ENCODE measurements at places on chromosomes 6 and 20. TPM values are rescaled to one million over a fixed set of nuclear protein-coding genes. Genes with fewer than 3 reads are reported as not detected.

Gene C6orf58
- total RNA-seq, result under 0.01 TPM

Gene EYA4
- total RNA-seq, result 16.6 TPM

Gene HLA-DPA1
- 2.8 TPM for total RNA-seq

Gene MAP7
- 3.8 TPM for total RNA-seq

Gene PHACTR3
- total RNA-seq, result not detected

Gene RFX6
- total RNA-seq, result not detected

Gene PGC
- not detected for total RNA-seq

Gene SCUBE3
- 1.8 TPM for total RNA-seq

Gene SLC22A1
- total RNA-seq, result 0.92 TPM

Gene SLC17A9
- 9.4 TPM for total RNA-seq

Gene AAR2
- 19.3 TPM for total RNA-seq

Gene PPP1R14C
- 0.65 TPM for total RNA-seq

Gene CDSN
- total RNA-seq, result under 0.01 TPM

Gene PDSS2
- 9.1 TPM for total RNA-seq

Gene PLA2G7
- total RNA-seq, result not detected

Gene TREM1
- 2.7 TPM for total RNA-seq

Gene SNTA1
- 24.9 TPM for total RNA-seq

Gene BNIP5
- not detected for total RNA-seq

Gene TUBB1
- total RNA-seq, result under 0.01 TPM

Gene MOG
- not detected for total RNA-seq

Gene LIN28B
- total RNA-seq, result not detected

Gene PKIB
- 1.1 TPM for total RNA-seq

Gene REM1
- total RNA-seq, result not detected

Gene ABHD12
- total RNA-seq, result 32.8 TPM

Gene FIG4
- 14.1 TPM for total RNA-seq

Gene DDAH2
- total RNA-seq, result 74.1 TPM

Gene PTCRA
- not detected for total RNA-seq

Gene TRAPPC3L
- 0.14 TPM for total RNA-seq

Gene SLC26A8
- 0.14 TPM for total RNA-seq

Gene TINAG
- total RNA-seq, result not detected

Gene PAX1
- not detected for total RNA-seq

Gene RAET1L
- not detected for total RNA-seq

Gene TOX2
- 1.1 TPM for total RNA-seq

Gene OR2H2
- total RNA-seq, result not detected

Gene LRRN4
- total RNA-seq, result not detected

Gene MAS1
- 0.09 TPM for total RNA-seq

Gene NKAPL
- total RNA-seq, result 1.8 TPM

Measured in smooth muscle cell of bladder (primary cell).